ENCODE measurements at places on chromosomes 13 and 19. TPM values are rescaled to one million over a fixed set of nuclear protein-coding genes. Genes with fewer than 3 reads are reported as not detected.

MRI1 gene
- total RNA-seq = 16.2 TPM

ZNF649 gene
- 0.41 TPM for total RNA-seq

WDR87 gene
- total RNA-seq = not detected

DNAAF3 gene
- 6.4 TPM for total RNA-seq

CRTC1 gene
- 2.2 TPM for total RNA-seq

ZNF480 gene
- 21.2 TPM for total RNA-seq

ZNF709 gene
- 0.05 TPM for total RNA-seq

SLC6A16 gene
- 1.2 TPM for total RNA-seq

ZNF134 gene
- 8.3 TPM for total RNA-seq

AMH gene
- total RNA-seq = 16.0 TPM

METTL21C gene
- not detected for total RNA-seq

RAB3A gene
- total RNA-seq = 0.94 TPM

ZNF534 gene
- total RNA-seq = not detected

GPR4 gene
- total RNA-seq = 0.15 TPM

TNPO2 gene
- total RNA-seq = 36.8 TPM

ACP5 gene
- not detected for total RNA-seq

RPS5 gene
- total RNA-seq = 2,541 TPM

ZNF808 gene
- total RNA-seq = 0.34 TPM

EID2B gene
- 6.9 TPM for total RNA-seq

NMRK2 gene
- total RNA-seq = not detected

ATCAY gene
- 0.18 TPM for total RNA-seq

DAND5 gene
- total RNA-seq = not detected

TEX101 gene
- total RNA-seq = not detected

All from A549 treated with DMSO at 1 μM for 4 hours (cell line).